Lower lobe of right lung (tissue), 2 donors: ENCODE measurements at places on chromosomes 6 and 20.

- H3K27ac ChIP-seq, result no peak overlapping the region
- H3K4me1 ChIP-seq, result peaks cover 2% of the 10 kb centered on the region
- no peaks in the 10 kb centered on the region for H3K27me3 ChIP-seq
- no peak overlapping the region for H3K4me3 ChIP-seq
- peaks cover 79% of the 10 kb centered on the region for H3K36me3 ChIP-seq
Measured at GRCh38 chr6:31882344-31882743, 3.5 kb upstream of the SLC44A4 start.

GRCh38 chr6:158474961-158475343 is 84.9 kb upstream of the TMEM181 start:
- no peak overlapping the region for H3K4me3 ChIP-seq
- peaks cover 15% of the 10 kb centered on the region for H3K36me3 ChIP-seq
- no peaks in the 10 kb centered on the region for H3K27me3 ChIP-seq

DNA sequence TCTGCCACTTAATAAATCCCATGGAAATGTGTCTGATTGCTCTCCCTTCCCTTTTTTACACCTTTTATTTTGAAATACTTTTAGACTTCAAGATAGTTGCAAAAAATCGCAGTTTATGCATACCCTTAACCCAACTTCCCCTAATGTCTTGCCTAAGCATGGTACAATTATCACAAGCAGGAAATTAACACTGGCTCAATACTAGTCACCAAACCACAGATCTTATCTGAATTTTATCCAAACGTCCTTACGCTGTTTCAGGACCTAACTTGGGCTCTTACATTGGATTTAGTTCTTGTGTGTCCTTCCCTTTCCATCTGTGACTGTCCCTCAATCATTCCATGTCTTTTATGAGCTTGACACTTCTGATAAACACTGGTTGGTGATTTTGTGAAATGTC is 146.3 kb downstream of the ZNF217 start:
- DNase-seq, result no peak
- H3K36me3 ChIP-seq, result no peaks in the 10 kb centered on the region
- H3K27ac ChIP-seq, result no peak overlapping the region
- peaks cover 5% of the 10 kb centered on the region for H3K4me1 ChIP-seq
- no peaks in the 10 kb centered on the region for H3K27me3 ChIP-seq

GRCh38 chr6:69623357-69623756 is 173.5 kb downstream of the LMBRD1 start:
- H3K27me3 ChIP-seq, result no peaks in the 10 kb centered on the region
- no peak overlapping the region for H3K4me3 ChIP-seq
- no peaks in the 10 kb centered on the region for H3K4me1 ChIP-seq
- no peaks in the 10 kb centered on the region for H3K36me3 ChIP-seq
